ENCODE measurements at places on chromosomes 5 and 9.

DNA sequence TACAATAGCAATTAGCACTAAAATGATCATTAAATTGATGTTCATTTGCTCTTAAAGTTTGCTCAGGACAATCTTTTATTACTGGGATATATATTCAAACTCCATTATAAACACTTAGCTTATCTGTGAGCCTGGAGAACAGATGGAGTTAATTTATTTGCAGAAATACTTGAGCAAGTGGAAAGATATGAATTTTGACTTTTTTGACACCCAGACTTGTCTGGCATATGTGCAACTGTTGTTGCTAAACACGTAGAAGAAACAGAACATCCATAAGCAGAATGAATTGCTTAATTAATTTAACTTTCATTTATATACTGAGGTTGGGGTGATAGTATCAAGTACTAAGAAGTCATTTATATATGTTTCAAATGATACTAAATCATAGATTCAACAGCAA is 820.7 kb upstream of the TYRP1 start:
- H3K27me3 ChIP-seq = no peaks in the 10 kb centered on the region
- H3K4me3 ChIP-seq = no peak overlapping the region
- no peak overlapping the region for H3K27ac ChIP-seq
- no peaks in the 10 kb centered on the region for H3K4me1 ChIP-seq
- H3K36me3 ChIP-seq = no peaks in the 10 kb centered on the region

GRCh38 chr9:1008216-1008615 is 31.8 kb downstream of the DMRT3 start:
- H3K27ac ChIP-seq = no peak overlapping the region
- no peaks in the 10 kb centered on the region for H3K36me3 ChIP-seq
- no peaks in the 10 kb centered on the region for H3K4me1 ChIP-seq
- no peak for DNase-seq

DNA sequence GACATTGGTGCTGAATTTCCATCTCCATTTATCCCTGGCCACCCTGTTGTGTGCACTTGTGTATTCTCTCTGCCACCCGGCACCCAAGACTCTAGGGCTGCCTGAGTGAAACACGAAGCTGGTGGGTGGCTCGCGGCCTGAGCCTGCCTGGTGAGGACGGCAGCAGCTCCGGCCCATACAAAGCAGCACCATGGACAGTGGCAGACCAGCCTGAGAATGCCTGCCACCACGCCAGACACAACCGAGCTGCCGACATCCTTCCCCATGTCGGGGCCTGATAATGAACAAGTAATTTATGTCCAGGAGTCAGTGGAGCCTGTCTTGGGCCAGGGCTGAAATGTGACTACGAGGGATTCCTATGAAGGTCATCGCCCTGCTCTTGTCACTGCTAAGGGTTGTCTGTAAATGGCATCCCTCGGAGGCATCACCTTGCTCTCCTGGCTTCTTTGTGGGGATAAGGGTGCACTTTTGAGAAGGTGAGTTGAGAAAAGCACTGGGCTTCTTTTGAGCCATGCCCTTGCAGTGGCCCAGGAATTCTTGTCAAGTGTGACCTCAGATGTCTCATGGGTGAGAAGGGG is 175.7 kb downstream of the MELK start:
- H3K4me1 ChIP-seq = no peaks in the 10 kb centered on the region
- DNase-seq = peak; percentile 25
- H3K36me3 ChIP-seq = no peaks in the 10 kb centered on the region
- H3K4me3 ChIP-seq = no peak overlapping the region

- no peaks in the 10 kb centered on the region for H3K4me1 ChIP-seq
- DNase-seq = no peak
- H3K27ac ChIP-seq = no peak overlapping the region
- no peaks in the 10 kb centered on the region for H3K27me3 ChIP-seq
- H3K36me3 ChIP-seq = no peaks in the 10 kb centered on the region
These were observed 39.4 kb upstream of the TRAF1 start for GRCh38 chr9:120966013-120966369.

DNA sequence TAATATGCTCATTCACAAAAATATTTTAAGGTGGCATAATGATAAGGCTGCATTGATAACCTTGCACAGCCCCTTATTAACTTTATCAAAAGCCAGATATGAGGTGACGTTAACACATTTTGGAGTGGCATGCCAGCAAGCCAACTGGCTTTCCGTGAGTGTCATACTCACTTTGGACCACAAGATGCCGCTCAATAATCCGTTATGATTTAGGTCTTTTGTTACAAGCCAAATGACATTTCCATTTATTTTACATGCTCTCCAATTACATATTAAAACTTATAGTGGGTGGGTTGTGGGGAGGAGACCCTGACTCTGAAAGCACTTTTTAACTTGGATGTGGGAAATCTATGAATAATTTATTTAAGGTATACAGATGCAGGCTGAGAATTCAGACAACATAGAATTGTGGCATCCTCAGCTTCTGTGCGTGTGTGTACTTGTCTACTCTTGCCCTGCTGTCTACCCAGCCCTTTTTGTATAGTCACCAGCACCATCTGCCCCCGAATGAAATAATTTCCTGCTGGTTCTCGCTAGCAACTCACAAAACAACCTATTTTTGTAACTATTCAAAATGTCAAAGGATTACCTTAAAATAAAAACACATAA is 305.1 kb downstream of the PSAT1 start:
- no peaks in the 10 kb centered on the region for H3K36me3 ChIP-seq
- 0 out of 2 replicates have a peak, but pooled peaks cover 4% of the 10 kb centered on the region for H3K4me1 ChIP-seq
- peak; percentile 70 for DNase-seq
- H3K4me3 ChIP-seq = no peak overlapping the region
- H3K27me3 ChIP-seq = no peaks in the 10 kb centered on the region
- H3K27ac ChIP-seq = no peak overlapping the region

DNA sequence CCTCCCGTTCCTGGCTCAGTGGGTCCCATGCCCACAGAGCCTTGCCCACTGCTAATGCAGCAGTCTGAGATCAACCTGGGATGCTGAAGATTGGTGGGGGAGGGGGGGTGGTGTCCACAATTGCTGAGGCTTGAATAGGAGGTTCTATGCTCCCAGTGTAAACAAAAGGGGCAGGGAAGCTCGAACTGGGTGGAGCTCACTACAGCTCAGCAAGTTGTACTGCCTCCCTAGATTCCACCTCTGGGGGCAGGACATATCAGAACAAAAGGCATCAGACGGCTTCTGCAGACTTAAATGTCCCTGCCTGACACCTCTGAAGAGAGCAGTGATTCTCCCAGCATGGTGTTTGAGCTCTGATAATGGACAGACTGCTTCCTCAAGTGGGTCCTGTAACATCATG is 885.6 kb upstream of the COX7C start:
- no peaks in the 10 kb centered on the region for H3K36me3 ChIP-seq
- H3K27ac ChIP-seq = no peak overlapping the region
- DNase-seq = no peak
- no peak overlapping the region for H3K4me3 ChIP-seq
- no peaks in the 10 kb centered on the region for H3K27me3 ChIP-seq
- H3K4me1 ChIP-seq = no peaks in the 10 kb centered on the region

GRCh38 chr5:95843733-95844223 is 21.3 kb upstream of the GLRX start:
- peaks cover 7% of the 10 kb centered on the region for H3K4me1 ChIP-seq
- H3K27me3 ChIP-seq = no peaks in the 10 kb centered on the region
- peak overlapping the region; percentile 49 for H3K27ac ChIP-seq
- DNase-seq = no peak

GRCh38 chr5:66666778-66667177 is 70.6 kb downstream of the MAST4 start:
- H3K4me3 ChIP-seq = no peak overlapping the region
- no peaks in the 10 kb centered on the region for H3K4me1 ChIP-seq
- H3K36me3 ChIP-seq = no peaks in the 10 kb centered on the region
- H3K27me3 ChIP-seq = no peaks in the 10 kb centered on the region
- H3K27ac ChIP-seq = no peak overlapping the region

DNA sequence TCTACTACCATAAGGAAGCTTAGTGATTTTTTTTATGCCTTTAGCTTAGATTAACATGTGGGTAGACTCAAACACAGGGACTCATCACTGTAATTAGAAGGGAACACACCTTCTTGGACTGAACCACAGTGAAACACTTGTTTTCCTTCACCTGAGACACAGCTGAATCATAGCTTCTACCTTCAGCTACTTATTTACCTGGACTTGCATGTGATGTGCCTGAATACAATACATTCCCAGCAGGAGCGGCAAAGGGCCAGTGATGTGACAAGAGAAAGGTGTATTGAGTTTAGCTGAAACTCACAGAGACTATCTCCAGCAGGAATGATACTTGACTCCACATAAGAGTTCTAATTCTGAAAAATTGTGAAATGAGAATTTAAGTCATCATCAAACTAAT is 37.8 kb downstream of the GRAMD2B start:
- no peak overlapping the region for H3K27ac ChIP-seq
- DNase-seq = no peak
- H3K4me1 ChIP-seq = no peaks in the 10 kb centered on the region
- H3K4me3 ChIP-seq = no peak overlapping the region

- H3K27me3 ChIP-seq = no peaks in the 10 kb centered on the region
- no peak overlapping the region for H3K27ac ChIP-seq
- H3K4me1 ChIP-seq = no peaks in the 10 kb centered on the region
- H3K36me3 ChIP-seq = no peaks in the 10 kb centered on the region
- no peak overlapping the region for H3K4me3 ChIP-seq
These were observed 159.8 kb downstream of the TMC1 start for GRCh38 chr9:72681283-72681630.

GRCh38 chr5:82355496-82355895 is 77.3 kb upstream of the RPS23 start:
- H3K27ac ChIP-seq = 0 out of 2 replicates have a peak overlapping the region, but pooled peaks have one; percentile 98
- H3K4me1 ChIP-seq = peaks cover 31% of the 10 kb centered on the region
- no peak overlapping the region for H3K4me3 ChIP-seq
- H3K36me3 ChIP-seq = no peaks in the 10 kb centered on the region

DNA sequence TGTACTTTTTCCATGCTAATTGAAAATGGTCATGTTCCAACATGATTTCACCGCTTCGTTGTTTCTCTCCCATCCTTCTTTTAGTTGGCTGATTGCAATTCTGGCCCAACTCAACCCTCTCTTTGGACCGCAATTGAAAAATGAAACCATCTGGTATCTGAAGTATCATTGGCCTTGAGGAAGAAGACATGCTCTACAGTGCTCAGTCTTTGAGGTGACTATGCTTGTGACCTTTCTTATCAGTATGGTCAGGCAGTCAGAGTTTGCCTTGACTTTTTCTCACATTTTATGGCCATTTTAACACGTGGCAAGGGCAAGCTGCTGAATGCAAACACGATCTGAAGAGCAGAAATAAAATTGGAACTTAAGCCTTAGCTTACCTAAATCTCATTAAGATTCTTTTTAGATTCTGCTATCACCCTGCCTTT is 36.0 kb upstream of the CREBRF start:
- peaks cover 19% of the 10 kb centered on the region for H3K4me1 ChIP-seq
- peaks cover 13% of the 10 kb centered on the region for H3K36me3 ChIP-seq
- H3K27me3 ChIP-seq = no peaks in the 10 kb centered on the region
- DNase-seq = no peak
- H3K4me3 ChIP-seq = no peak overlapping the region

DNA sequence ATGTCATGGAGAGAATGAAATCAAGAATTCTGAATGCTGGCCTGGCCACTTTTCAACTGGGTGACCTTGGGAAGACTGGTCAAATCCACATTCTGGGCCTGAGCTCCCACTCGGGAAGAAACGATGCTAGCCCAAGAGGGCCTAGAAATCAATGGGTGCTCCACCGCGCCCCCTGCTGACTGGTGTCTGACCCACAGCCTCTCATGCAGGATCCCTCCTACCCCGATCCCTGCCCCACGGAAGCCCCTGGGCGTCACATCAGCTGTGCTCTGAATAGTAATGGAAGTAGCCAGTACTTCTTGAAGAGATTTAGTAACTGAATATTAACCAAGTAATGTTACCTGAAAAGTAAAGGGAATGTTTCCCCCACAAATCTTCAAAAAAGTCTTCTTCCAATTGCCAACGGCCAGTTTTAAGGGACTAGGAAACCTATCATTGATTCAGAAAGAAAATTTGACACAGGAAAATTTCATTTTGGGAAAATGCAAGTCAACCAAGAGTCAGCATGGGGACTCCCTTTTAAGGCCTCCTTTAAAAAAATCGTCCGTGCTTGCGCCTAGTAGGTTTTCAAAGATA is 43.9 kb downstream of the CRB2 start:
- H3K4me1 ChIP-seq = no peaks in the 10 kb centered on the region
- no peak overlapping the region for H3K27ac ChIP-seq
- H3K36me3 ChIP-seq = no peaks in the 10 kb centered on the region
- H3K27me3 ChIP-seq = no peaks in the 10 kb centered on the region

GRCh38 chr5:34459908-34460307 is 196.2 kb upstream of the RAI14 start:
- H3K4me3 ChIP-seq = no peak overlapping the region
- DNase-seq = no peak
- no peaks in the 10 kb centered on the region for H3K36me3 ChIP-seq
- H3K4me1 ChIP-seq = no peaks in the 10 kb centered on the region
- no peaks in the 10 kb centered on the region for H3K27me3 ChIP-seq

GRCh38 chr9:37295796-37296195 is 126.7 kb upstream of the GRHPR start:
- DNase-seq = no peak
- H3K4me1 ChIP-seq = peaks cover 7% of the 10 kb centered on the region
- no peaks in the 10 kb centered on the region for H3K27me3 ChIP-seq

GRCh38 chr5:44384816-44385215 is 4.4 kb downstream of the FGF10 start:
- no peak for DNase-seq
- no peak overlapping the region for H3K27ac ChIP-seq
- no peak overlapping the region for H3K4me3 ChIP-seq
- no peaks in the 10 kb centered on the region for H3K36me3 ChIP-seq
- H3K4me1 ChIP-seq = no peaks in the 10 kb centered on the region
- H3K27me3 ChIP-seq = peaks cover 48% of the 10 kb centered on the region

DNA sequence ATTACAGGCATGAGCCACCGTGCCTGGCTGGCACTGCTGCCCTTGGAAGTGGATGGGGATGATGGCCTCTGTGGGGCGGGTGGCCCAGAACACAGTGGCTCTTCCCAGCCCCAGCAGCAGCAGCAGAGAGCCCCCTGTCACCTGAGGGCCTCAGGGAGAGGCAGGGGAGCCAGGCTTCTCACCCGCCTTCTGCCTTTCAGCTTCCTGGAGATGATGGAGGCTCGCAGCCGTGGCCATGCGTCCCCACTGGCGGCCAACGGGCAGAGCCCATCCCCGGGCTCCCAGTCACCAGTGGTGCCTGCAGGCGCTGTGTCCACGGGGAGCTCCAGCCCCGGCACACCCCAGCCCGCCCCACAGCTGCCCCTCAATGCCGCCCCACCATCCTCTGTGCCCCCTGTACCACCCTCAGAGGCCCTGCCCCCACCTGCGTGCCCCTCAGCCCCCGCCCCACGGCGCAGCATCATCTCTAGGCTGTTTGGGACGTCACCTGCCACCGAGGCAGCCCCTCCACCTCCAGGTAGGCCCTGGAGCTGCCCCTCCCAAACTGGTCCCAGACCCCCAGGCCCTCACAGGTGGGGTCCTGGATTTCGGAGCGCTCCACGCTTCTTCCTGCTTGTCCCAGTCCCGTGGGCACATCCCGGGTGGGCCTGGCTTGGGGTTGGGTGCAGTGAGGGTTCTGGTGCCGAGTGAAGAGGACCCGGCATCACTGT is 5.0 kb upstream of the AJM1 start:
- no peaks in the 10 kb centered on the region for H3K36me3 ChIP-seq
- no peak overlapping the region for H3K27ac ChIP-seq
- no peak overlapping the region for H3K4me3 ChIP-seq
- no peak for DNase-seq
- H3K4me1 ChIP-seq = peaks cover 10% of the 10 kb centered on the region
